GM12892 (cell line): ENCODE measurements at places on chromosomes 3 and 15.

DNA sequence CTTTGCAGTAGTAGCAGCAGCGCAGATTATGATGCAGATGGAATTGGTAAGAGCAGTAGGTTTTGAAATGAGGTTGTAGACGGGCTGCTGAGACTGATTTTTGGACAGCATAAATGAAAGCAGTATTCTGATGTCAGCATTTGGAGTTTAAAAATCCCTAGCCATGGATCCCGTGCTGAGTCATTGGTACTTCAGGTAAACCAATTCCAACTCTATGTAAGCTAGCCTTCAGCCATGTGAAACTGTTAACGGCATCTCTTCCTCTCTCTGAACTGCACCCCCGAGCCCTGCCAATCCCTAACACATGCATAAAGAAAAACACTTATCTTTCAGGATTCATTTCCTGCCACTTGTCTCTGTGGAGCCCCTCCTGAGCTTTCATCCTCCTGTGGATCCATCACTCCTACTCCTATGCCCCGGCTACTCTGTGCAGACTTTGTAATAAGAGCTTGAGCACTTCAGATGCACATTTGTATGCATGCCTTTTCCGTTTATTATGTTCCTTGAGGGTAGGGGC is 119.0 kb downstream of the AKAP13 start:
- no peak for DNase-seq

- no peak for DNase-seq
Observed at GRCh38 chr15:80856809-80857377, 77.7 kb downstream of the CEMIP start.

DNA sequence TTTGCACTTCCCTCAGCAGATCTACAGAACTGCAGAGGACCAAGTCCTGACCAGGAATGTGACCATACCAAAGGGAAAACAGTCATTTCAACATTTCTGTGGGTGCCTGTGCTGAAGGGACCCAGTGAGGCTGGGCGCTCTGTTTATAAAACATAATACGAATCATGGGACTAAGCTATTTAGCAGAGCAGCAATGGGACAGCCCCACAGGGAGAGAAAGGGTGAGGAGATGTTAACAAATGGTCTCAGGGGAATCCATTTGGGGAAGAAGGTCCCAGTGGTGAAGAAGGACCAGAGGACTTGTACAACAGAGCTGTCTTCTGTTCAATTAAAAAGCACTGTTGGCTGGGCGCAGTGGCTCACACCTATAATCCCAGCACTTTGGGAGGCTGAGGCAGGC is 1025.4 kb downstream of the FHIT start:
- DNase-seq = no peak

- peak; percentile 81 for DNase-seq
Observed at GRCh38 chr15:70492240-70493177, 270.8 kb downstream of the UACA start.

DNA sequence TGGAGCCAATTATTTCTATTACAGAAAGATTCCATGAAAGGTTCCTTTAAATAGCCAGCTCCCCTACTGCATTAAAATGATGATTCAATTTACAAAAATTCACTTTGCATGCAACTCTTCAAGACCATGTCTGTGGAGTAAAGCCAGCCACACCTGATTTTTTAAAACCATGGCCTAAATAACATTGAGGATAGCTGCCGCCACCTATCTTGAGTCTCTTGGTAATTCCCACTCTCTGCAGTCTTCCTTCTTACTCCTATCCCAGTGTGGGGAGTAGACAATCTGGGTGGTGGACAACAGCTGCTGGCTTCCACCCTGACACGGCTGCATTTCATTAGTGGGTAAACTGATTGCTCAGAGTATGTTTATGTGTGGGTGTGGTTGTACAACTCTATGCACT is 10.7 kb downstream of the LRTM1 start:
- no peak for DNase-seq

- DNase-seq = no peak
Observed at GRCh38 chr3:172557515-172558220, 34.4 kb upstream of the TNFSF10 start.

DNA sequence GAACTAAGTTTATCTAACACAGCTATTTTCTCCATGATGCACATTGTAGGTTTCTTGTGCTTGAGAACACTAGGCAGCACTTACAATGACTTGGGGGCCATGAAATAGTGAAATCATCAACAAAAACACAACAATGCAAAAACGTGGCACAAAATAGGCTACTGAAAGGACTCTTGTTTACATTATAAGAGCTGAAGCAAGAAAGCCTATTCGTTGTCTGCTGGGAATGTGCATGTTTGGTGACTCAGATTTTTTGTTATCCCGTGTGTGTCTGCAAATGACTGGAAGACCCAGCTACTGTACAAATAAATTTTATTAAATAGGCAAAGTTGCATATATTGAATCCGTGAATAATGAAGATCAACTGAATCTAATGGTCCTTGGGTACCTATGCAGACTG is 85.0 kb downstream of the TCF12 start:
- DNase-seq = no peak

DNA sequence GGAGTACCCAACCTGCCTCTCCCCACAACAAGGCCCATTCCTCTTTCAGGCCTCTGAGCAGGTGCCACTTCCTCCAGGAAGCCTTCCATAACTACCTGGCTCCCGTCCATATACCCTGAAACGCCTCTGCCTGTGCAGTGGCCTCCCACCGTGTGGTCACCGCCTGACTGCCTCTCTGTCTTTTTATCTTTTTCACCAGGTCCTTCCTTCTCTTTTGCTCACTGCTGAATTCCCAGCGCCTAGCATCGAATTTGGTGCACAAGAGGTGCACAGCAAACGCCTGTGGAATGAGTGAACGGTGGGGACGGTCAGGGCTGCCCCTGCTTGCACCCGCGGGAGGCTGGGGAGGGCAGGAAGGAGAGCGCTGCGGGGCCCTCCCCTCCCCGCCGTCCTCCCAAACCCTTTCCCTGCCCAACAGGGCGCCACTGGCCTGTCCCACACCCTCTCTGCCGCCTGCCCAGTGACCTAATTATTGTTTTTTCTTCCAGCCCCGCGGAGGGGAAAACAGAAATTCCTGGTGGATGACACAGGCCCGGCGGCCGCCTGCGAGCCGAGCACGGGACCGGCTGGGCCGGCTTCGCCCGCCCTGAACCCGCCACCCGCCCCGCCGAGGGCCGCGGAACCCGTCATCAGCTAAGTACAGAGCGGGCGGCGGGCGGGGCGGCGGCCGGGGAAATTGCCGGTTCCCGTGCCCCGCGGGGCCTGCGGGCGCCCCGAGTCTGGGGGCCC is 140.1 kb downstream of the SMAD6 start:
- DNase-seq = no peak

GRCh38 chr15:80483725-80484161 is 79.6 kb downstream of the ARNT2 start:
- DNase-seq = no peak

DNA sequence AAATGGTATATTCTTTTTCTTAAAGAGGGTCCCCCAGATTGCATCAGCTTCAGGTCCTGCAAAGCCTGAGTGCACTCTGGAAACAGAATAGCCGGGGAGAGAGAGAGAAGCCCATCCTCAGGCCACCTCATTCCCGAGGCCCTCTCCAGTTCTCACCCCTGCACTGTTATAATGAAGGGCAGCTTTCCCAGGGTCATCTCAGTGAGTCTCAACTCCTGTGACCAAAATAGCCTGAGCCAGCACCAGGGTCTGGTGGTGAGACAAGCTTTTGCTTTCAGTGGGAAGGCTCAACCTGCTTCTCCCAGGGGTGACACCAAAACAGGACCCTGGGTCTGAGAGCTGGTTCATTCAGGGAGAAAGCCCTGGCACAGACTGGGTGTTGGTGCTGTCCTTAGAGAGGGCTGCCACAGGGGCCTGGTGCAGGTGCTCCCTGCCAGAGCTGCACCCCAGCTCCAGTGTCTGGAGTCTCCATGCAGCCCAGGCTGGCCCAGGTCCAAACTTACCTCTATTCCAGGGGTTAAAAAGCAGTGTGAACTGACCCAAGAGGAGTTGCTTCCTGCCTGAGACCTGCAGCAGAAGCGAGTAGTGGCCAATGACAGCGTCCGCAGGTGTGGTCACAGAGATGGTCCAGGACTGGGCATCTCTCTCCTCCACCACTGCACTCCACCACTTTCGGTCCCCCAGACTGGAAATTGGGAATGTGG is 6.1 kb downstream of the EPB42 start:
- no peak for DNase-seq

DNA sequence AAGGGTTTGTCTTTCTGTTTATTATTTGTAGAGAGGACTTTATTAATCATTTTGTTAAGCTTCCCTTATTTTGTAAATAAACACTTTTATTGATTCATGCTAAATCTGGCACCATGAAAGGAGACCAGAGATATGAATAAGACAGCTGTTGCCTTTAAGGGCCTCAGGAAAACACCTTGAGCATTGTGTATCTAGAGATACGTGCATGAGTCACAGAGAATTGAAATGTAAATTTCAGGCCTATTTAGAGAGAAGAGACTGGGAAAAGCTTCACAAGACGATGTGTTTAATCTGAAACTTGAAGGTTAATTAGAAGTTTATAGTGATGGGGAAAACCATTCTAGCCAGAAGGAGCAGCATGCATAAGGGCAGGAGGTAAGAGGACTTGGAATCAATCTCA is 28.6 kb upstream of the UTS2B start:
- DNase-seq = no peak

- DNase-seq = no peak
Observed at GRCh38 chr3:95721938-95722337, 1092.5 kb upstream of the EPHA6 start.

- DNase-seq = no peak
Observed at GRCh38 chr3:51994530-51994929, 1.2 kb downstream of the RPL29 start.

- DNase-seq = no peak
Observed at GRCh38 chr3:135012101-135012500, 217.0 kb downstream of the EPHB1 start.

DNA sequence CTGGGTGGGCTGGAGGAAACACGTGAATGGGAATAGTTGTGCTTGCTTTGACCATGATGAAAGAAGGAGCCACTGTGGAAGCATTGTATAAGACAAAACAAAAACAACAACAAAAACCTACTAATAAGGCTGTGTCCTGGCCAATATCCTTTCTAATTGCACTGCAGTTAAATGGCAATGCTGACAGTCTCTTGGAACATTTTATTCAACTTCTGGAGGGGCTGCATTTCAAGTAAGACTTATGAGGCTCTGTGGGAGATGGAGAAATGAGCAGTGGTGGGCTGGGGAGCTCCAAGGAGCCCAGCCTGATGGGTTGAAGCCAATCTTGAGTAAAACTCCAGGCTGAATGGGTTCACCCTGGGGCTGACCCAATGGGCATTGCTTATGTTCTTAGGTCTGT is 99.8 kb upstream of the ROPN1 start:
- no peak for DNase-seq

DNA sequence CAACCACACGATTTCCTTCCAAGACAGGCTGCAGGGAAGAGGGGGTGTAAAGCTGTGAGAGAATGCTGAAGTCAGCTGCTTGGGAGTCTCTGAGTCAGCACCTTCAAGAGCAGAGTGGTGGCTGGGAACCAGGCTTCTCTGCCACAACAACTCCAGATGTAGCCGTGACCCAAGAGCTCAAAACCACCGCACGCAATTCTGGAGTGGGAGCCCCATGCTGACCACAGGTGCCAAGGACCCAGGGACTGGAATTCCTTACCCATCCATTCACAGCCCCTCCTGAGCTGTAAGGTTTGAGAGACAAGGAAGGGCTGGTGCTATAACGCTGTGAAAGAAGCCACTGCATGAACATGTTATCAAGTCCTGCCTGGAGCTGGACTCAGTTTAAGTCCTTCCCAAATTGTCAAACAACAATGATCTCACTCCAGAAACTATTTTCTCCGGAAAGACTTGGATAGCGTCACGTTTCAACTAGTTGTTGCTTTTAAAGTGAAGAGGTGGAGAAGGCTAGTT is 61.4 kb downstream of the UMPS start:
- DNase-seq = no peak

GRCh38 chr3:24387000-24387399 is 107.7 kb downstream of the THRB start:
- DNase-seq = no peak

GRCh38 chr15:85615930-85616329 is 178.8 kb downstream of the KLHL25 start:
- no peak for DNase-seq

GRCh38 chr3:100297784-100298183 is 36.8 kb upstream of the NIT2 start:
- DNase-seq = no peak

DNA sequence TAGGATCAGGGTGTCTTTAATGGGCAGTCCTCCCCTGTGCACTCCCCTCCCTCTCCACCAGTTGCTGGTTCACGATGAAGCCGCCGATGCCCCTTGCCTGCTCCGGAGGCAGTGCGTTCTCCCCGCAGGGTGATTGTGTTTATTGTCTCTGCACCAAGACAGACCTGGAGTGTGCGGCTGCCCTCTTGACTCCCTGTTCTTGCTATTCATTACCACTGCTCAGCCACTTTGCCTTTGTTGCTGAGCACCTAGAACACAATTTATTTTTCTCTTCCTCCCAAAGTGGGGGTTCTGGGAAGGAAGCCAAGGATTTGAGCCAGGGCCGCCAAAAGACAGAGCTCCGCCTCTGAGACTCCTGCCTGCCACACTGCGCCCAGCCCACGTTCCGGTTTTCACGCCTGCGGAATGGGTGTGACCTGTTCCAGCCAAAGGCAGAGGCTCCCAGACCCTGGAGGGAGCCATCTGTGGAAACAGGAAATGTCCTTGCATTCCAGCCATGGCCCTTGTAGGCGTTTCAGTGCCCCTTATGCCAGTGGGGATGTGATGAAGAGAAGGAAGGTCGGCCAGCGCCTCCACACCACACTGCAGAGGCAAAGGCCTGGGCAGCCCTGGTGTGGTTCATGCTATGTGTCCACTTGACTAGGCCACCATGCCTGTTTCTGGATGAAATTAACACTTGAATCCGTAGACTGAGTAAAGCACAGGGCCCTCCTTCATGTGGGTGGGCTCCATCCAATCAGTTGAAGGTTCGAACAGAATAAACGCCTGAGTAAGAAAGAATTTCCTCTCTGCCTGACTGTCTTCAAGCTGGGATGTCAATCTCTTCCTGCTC is 85.8 kb downstream of the HMG20A start:
- no peak for DNase-seq

DNA sequence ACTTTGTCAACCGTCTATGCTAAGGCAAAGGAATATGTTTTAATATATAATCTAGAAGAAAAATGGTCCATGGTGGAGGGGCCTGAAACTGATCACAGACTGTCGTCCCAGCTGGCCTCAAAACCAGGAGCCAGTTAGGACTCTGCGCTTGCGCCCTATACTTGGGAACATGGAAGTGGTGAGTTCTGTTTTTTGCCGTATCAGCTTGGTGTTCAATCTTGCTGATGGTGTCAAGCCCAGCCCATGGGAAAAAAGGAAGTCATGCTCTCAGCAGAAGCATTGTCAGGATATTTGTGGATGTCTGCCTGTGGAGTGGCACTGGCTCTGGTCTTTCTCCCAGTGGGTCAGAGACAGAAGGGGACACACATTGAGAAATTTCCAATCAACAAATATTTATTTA is 342.0 kb upstream of the CTDSPL start:
- DNase-seq = no peak

- DNase-seq = no peak
Observed at GRCh38 chr15:76206325-76206976, 104.8 kb downstream of the ETFA start.

DNA sequence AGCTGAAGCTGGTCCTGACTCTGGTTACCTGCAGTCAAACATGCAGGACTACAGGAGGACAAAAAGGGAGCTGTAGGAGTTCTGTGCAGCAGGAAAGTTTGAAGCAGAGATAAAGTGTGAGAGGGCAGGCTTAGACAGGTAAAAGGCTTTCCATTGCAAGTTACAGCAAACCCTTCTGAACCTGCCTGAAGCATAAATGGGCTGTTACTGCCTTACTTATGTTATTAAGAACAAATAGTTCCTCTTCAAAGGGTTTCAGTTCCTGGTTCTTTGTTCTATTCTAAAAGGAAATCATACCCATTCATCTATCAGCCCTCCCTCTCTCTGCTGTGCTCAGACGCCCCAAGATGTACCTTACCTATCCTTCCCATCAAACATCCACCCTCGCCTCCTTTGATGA is 52.4 kb upstream of the CACNA2D3 start:
- no peak for DNase-seq
